ENCODE measurements at places on chromosomes 2 and 18. TPM values are rescaled to one million over a fixed set of nuclear protein-coding genes. Genes with fewer than 3 reads are reported as not detected.

- no peak for DNase-seq
Measured at GRCh38 chr2:80281049-80281448, 23.5 kb downstream of the LRRTM1 start.

GRCh38 chr18:45793264-45793965 lies 32.1 kb upstream of the SIGLEC15 start:
- DNase-seq: no peak

Gene HRH4
- not detected for total RNA-seq

DNA sequence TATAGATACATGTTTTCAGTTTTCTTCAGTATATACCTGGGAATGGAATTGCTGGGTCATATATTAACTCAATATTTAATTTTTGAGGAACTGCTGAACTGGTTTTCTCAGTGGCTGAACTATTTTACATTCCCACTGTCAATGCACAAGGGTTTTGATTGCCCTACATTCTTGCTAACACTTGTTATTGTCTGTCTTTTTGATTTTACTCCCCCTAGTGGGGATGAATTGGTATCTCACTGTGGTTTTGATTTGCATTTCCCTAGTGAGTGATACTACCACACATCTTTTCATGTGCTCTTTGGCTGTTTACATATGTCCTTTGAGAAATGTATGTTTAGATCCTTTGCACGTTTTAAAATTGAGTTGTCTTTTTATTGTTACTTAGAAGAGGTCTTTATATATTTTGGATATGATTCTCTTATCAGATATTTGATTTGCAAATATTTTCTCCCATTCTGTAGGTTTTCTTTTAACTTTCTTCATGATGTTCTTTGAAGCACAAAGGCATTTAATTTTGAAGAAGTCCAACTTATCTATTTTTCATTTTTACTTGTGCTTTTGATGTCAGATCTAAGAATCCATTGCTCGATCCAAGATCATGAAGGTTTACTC lies 36.2 kb downstream of the ASB1 start:
- DNase-seq: no peak

Gene DSEL
- total RNA-seq: 12.7 TPM
